Stimulated activated CD8-positive, alpha-beta memory T cell treated with anti-CD3 and anti-CD28 coated beads, Interleukin-7, amount 100 ng/mL, for 4 hours (primary cell): ENCODE measurements at places on chromosomes 4 and X.

DNA sequence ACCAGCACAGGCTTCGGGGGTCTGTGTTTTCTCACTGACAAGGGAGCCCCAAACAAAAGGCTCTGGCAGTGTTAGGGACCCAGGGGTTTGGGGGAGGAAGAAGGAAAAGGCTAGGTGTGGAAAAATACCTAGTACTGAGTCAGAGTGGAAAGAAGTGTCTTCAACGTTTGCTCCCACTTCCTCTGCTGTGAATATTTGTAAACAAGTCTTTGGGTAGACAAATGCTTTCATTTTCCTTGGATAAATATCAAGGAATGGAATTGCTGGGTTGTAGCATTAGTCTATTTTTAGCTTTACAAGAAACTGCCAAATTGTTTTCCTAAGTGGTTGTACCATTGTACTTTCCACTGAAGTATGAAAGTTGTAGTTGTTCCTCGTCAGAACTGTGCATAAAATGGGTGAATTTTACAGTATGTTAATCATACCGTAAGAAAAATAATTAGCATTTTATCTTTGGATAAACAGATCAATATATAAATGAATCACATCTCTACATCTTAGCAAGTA lies 17.4 kb downstream of the COL4A5 start:
- no peak for DNase-seq

GRCh38 chrX:115350711-115351381 lies 61.3 kb downstream of the LUZP4 start:
- DNase-seq: no peak

GRCh38 chr4:97317201-97317600 lies 826.1 kb downstream of the STPG2 start:
- no peak for DNase-seq

GRCh38 chr4:169956091-169956843 lies 69.9 kb downstream of the MFAP3L start:
- DNase-seq: no peak

- no peak for DNase-seq
These were observed 17.7 kb downstream of the MID1 start for GRCh38 chrX:10602646-10603045.

GRCh38 chrX:3379111-3379510 lies 32.7 kb upstream of the MXRA5 start:
- DNase-seq: no peak

GRCh38 chrX:133746593-133746992 lies 238.8 kb downstream of the GPC3 start:
- DNase-seq: no peak

DNA sequence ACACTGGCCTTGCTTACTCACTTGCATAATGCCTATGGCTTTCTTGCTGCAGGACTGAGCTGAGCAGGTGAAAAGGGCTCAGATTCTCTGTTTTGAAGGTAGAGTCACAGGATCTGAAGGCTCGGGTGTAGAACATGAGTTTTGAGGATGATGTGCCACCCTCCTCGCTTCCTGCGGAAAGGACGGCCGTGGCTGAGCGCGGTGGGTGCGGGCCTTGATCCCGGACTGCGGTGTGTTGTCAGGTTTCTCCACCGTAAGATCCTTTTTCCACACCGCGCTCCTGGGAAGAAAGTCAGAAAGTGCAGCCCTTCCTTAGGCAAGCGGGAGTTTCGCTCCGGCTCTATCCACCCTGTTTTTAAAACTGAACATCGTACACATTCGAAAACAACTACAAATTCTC lies 36.2 kb downstream of the ZFP42 start:
- DNase-seq: no peak

GRCh38 chr4:67892253-67892652 lies 8.5 kb upstream of the TMPRSS11D start:
- DNase-seq: no peak

DNA sequence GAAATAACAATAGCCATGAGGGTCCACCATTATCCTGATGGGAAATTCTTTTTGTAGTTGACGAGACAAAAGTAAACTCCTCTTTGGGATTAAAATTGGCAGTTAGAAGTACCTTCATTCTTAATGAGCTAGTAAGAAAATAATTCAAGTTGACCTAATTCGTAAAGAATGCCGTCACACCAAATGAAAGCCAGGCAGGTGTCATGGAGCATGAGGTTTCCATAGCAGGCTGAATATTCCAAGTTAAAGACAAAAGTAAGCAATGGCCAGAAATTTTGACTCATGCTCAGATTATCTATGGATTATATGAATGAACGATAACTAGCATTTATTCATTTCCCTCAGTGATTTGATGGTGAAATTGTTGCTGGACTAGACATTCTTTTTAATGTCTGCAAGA lies 192.2 kb upstream of the FAT1 start:
- DNase-seq: no peak

GRCh38 chr4:157196046-157196445 lies 24.5 kb upstream of the GRIA2 start:
- no peak for DNase-seq

DNA sequence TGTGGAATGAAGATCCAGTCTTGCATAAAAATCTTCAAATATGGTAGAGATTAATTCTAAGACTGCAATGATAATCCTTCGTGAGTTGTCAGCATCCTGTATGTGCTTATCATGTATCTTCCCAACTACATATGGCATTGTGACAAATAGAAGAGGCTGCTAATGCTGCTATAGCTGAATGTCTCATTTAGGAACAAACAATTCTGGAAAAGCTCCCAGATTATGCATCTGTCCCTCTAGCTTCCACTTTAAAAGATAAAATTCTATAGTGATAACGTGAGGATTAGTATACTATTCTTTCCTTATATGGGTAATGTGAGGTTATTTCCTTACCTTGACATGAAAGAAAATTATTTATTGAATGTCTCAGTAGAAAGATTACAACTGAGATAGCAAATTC lies 930.9 kb downstream of the DMD start:
- DNase-seq: no peak

GRCh38 chrX:93585661-93586060 lies 87.7 kb downstream of the NAP1L3 start:
- no peak for DNase-seq

DNA sequence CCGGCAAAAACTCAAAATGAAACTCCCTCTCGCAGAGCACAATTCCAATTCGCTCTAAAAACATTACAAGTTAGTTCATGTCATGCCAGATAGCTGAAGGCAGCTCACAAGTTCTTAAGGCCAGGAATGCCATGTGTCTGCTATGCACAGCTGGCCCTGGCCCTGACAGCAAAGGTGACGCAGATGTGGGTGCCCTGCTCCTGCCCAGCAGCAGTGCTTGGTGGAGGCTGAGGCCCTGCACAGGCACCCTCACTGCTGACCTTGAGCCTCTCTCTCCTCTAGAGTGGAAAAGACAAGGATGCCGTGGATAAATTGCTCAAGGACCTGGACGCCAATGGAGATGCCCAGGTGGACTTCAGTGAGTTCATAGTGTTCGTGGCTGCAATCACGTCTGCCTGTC lies 2.9 kb downstream of the S100P start:
- DNase-seq: no peak

DNA sequence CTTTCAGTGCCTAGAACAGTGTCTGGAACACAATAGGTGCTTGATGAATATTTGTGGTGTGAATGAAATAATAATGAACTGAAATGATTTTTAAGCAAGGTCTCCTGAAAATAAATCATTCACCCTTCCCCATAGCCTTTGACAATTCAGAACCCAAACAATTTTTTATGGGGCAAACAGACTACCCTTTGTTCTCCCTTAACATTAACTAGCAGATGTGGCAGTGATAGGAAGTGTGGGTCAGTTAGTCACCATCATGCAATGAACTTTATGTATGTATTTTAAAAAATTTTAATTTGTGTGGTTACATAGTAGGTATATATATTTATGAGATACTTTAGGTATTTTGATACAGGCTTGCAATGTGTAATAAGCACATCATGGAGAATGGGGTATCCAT lies 27.2 kb upstream of the CD40LG start:
- no peak for DNase-seq

DNA sequence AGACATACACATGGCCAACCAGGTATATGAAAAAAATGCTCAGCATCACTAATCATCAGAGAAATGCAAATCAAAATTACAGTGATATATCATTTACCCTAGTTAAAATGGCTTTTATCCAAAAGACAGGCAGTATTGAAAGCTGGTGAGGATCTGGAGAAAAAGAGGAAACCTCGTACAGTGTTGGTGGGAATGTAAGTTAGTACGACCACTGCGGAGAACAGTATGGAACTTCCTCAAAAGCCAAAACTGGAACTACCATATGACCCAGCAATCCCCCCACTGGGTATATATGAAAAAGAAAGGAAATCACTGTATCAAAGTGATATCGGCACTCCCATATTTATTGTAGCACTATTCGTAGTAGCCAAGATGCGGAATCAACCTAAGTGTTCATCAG lies 23.4 kb downstream of the ABHD18 start:
- DNase-seq: no peak

DNA sequence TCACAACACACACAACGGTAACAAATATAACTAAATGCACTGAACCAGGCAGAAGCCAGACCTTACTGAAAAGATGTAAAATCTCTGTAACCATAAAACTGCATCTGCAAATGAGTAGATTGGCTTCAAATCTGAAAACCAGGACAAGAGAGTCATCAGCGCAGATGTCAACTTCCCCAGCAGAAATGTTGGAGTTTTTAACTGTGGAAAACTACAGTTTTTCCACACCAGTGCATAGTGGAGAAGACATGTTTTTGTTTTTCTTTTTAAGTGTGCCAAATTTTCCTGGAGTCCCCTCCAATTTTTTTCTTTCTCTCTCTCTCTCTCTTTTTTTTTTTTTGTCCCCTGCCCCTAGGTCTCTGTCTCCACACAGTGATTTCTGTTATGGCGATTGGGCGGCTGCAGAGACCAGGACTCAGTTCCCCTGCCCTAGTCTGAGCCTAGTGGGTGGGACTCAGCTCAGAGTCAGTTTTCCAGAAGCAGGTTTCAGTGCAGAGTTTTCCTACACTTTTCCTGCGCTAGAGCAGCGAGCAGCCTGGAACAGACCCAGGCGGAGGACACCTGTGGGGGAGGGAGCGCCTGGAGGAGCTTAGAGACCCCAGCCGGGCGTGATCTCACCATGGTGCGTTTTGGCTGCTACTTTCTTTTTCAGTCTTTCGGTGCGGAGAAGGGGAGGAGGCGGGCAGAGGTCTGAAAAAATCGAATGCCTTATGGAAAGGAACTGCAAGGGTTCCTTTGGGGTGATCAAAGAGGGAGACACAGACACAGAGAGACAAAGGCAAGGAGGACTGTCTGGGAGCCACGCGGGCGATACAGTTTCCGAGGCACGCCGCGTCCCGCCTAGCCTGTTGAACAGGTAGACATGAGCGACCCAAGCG lies at the start of gene GUCY1A1:
GUCY1A1 (plus strand) TSS at position 505 of the 878 bp plus-strand sequence. CDS start 30,020 bp downstream, outside the sequence.
- no peak for DNase-seq

DNA sequence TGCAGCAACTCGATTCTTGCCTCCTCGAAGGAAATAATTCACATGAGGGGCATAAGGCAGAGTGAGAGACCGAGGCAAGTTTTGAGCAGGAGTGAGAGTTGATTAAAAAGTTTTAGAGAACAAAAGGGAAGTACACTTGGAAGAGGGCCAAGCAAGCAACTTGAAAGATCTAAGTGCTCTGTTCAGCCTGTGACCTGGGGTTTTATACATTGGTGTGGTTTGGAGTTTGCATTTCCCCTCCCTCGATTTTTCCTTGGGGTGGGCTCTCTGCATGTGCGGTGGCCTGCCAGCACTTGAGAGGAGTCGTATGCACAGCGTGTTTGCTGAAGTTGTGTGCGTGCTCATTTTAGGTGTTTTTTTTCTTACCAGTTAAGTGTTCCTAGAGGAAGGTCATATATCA lies 356.4 kb downstream of the KLHL4 start:
- DNase-seq: no peak

DNA sequence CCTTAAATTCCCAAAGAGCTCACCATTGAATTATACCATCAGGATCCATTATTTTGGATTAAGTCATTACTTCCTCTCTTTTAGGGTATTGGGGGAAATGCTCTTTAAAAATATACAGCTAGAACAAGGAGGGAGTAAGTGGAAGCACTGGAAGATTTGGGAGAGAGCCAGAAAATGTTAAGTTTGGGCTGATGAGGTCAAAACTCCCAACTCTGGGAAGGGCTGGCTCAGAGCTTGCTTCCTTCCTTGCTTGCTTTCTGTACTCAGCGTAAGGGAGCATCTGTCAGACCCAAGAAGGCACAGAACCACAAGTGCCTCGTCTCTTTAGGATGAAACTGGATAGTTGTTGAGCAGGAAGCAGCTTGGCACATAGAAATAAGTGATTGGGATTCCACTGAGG lies 138.2 kb downstream of the GUCY2F start:
- no peak for DNase-seq

DNA sequence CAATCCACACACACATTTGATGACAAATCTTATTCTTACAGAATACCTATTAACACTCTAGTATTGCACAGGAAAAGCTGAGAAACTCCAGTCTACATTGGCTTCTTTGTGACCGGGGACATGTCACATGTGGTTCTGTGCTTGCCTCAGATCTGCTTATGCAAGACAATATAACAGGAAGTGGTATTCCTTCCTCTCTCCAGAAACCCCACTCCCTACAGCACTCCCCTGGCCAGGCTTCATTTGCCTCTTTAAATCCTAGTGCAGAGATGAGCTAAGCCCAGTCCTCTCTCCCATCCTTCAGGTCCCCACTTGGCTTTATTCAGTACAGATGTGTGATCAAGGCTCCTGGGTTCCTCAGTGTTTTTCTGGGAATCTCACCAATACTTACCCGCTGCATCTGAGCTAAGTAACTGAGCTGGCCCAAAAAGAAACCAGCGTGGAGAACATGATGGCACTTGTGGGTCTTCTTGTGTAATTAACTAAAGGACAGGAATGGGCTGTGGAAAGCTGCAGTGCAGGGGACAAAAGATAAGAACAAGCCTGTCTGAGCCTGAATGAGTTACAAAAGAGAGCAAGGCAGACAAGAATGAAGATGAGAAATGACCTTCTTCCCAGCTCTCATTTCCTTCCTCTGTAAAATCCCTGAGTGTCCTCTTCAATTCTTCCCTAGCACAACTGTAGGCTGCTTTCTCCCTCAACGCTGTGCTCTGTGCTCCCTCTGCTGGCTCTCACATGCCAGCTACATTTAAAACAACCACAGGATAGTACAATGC lies 105.6 kb downstream of the HNRNPD start:
- DNase-seq: peak; percentile 8

DNA sequence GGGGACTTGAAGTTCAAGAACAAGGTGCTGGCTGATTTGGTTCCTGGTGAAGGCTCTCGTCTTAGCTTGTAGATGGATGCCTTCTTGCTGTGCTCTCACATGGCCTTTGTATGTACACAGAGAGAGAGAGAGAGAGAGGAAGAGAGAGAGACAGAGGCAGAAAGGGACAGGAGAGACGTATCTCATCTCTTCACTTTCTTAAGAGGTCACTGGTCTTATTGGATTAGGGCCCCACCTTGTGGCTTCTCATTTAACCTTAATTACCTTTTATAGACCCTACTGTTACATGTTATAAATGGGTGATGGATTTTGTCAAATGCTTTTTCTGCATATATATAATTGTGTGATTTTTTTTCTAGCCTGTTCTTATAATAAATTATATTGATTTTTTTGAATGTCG lies 1444.2 kb downstream of the ADGRL3 start:
- no peak for DNase-seq

GRCh38 chr4:1337376-1337831 lies 9.6 kb upstream of the UVSSA start:
- peak; percentile 59 for DNase-seq

- DNase-seq: peak; percentile 52
These were observed 11.7 kb downstream of the RPL9 start for GRCh38 chr4:39446842-39447573.

GRCh38 chr4:39732728-39733127 lies 34.8 kb downstream of the UBE2K start:
- no peak for DNase-seq

- DNase-seq: no peak
These were observed 74.4 kb upstream of the PRKX start for GRCh38 chrX:3787856-3788255.
